ENCODE measurements at places on chromosomes 5 and 9.
A peak's percentile ranks its signal among the peaks of the same experiment; 100 is the strongest.

- DNase-seq = no peak
Observed at GRCh38 chr5:38666668-38667498, 110.4 kb upstream of the LIFR start.

GRCh38 chr5:155101697-155102096, 88.1 kb downstream of the KIF4B start:
- no peak for DNase-seq

DNA sequence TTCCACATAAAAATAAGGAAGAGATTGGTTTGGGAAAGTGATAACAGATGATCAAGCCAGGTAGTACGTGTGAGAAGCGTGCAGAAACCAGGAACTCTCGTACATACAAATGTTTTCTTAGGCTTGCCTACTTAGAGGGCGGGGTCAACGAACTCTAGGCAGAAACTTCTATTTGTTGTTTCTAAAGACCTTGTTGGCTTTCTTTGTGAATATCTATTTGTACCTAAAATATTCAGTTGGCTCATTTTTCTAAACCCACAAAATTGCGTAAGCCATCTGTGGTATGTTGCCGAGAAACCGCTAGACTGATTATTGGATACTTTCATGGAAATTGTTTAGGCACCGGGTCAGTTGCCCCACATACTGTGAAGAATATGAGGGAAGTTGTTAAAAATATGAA, 458.5 kb downstream of the MAT2B start:
- DNase-seq = no peak

DNA sequence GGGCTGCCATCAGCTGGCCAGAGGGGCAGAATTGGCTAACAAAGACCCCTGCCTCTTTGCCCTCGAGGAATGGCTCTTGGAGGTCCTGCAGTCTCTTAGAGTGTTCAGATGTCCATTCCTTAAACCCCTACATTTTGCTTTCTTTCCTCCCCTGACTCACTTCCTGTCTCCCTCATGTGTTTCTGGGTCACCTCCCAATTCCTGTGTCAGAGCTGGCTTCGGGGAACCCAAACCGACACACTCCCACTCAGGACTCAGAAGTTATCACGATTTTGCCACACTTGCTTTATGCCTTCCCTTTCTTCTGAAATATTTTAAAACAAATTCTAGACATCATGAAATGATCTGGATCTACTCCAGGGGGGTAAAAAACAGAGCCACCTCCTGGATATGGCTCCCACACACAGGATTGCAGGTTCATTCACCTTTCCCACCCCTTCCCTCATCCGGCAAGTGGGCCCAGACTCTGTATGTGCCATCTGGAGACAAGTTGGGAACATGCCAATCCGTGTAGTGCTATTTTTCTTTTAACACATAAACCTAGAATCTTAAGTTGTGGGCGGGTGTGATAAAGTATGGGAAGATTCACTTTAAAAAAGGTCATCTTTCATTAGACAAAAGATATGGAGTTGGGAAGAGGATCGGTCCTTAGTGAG, 145.7 kb downstream of the NXNL2 start:
- DNase-seq = no peak

GRCh38 chr5:26883375-26883774, 155.0 kb downstream of the CDH9 start:
- no peak for DNase-seq

DNA sequence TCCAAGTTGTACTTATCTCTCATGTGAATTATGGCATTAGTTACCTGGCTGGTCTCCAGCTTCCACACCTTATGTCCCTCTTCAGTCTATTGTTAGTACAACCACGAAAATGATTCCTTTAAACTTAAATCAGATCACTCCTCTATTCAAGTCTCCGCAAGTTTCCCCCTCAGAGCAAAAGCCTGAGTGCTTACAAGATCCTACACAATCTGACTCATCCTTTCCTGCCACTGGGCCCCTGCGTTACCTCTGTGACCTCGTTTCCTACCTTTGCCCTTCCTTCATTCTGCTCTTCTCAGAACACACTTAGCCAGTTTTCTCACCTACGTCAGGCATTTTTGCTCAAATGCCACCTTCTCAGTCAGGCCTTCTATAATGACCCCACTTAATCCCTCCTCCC, 45.1 kb upstream of the GLIS3 start:
- DNase-seq = peak; percentile 6

DNA sequence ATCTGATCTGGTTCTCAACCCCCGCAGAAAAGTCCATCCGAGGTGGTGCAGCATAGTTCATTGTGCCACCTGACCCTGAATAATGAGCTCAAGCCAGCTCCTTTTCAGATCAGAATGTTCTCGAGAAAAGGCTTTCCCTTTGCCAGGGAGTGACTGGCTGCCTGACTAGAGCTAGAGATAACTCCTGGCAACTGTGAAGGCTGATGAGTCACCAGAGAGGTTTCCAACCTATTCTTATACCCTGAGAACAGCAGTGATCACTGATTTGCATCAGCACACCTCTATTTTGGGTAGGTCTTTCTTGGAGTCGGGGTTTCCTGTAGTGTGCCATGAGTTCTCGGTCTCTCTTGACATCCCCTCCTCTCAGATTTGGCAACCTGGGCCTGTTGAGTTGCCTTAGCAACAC, 127.9 kb downstream of the PIK3R1 start:
- peak; percentile 48 for DNase-seq

GRCh38 chr5:138949988-138950387, 74.9 kb upstream of the LRRTM2 start:
- DNase-seq = no peak

- DNase-seq = no peak
Observed at GRCh38 chr9:2059274-2059929, 44.3 kb downstream of the SMARCA2 start.

DNA sequence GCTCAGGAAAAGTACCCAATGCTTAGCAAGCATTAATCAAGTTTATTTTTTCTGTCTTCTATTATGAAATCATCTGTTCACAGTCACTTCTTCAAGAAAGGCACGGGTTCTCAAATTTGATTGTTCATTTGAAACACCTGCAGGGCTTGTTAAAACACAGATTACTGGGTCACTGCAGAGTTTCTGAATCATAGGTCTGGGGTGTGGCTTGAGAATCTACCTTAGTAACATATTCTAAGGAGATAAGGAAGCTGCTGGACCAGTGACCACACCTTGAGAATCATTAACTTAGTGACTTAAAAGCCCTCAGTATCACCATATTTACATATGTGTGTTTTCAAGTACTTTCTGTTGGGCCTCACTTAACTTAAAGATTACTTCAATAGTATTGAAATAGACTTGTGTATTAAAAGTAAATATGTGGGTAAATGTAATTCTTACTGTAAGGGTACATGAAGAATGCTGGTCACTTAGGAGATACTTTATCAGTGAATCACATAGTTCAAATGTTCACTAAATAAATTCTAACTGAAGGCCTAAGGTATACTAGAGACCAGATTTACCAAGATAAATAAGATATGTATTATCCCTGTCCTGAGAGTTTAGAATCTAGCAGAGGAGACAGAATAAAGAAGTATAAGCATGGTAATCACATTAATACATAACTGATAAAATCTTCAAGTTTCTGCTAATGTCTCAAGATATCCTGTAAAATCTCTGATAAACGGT, 1342.1 kb upstream of the C9orf72 start:
- DNase-seq = no peak

- no peak for DNase-seq
Observed at GRCh38 chr9:37987467-37987981, 81.5 kb downstream of the SHB start.

DNA sequence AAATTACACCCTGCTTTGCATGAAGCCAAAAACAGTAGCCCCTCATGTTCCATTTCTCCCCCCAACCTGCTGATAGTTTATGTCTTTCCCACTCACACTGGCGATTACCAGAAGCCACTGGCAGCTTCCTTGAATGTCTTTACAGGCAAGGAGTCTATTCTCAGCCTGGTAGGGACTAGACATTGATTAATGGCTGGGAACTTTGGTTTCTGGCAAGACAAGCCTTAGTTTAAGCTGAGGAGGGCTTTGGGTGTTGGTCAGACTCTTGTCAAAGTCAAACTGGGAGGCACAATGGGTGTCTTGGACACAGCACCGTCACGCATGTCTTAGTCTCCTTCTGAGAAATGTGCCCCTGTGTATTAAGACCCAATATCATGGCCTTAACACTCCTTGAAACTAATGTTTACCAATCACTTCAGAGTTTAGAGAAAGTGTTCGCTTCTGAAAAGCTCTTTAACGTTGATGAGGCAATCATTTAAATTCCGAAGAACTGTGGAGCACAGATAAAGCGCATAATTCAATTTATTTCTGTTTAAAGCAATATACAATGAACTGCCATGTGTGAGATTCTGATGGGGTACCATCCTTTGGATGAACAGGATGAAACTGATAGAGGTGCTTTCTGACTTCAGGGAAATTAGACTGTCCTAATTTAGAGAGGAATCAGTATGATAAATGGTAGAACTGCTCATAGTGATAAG, 53.9 kb upstream of the CPEB4 start:
- no peak for DNase-seq

DNA sequence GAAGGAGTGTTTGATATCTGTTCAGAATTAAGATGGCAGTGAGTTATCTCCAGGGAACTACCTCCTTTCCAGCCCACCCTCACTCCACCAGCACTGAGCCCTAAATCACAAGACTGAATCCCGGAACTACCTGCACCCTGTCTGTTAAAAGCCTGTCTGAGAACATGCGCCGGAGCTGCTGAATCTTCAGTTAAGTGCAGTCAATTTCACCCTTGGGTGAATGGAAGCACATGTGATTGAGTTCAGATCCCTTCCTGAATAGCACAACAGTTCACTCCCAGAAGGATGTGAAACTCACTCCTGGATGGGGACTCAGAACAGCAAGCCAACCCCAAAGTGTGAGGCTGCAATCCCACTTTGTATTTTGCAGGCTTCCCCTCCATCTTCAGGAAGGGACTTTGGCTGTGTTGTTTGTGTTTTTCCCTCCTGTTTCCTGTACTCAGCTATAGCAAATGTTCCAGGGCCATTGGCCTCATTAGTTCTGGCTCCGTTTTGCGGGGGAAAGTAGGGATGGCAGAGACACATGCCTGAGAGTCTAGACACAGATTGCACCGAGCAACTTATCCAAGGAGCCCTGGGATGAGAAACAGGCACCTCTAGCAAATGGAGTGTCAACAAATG, 43.4 kb downstream of the DPYSL3 start:
- DNase-seq = no peak

- DNase-seq = no peak
Observed at GRCh38 chr9:3455717-3456116, 70.1 kb downstream of the RFX3 start.

DNA sequence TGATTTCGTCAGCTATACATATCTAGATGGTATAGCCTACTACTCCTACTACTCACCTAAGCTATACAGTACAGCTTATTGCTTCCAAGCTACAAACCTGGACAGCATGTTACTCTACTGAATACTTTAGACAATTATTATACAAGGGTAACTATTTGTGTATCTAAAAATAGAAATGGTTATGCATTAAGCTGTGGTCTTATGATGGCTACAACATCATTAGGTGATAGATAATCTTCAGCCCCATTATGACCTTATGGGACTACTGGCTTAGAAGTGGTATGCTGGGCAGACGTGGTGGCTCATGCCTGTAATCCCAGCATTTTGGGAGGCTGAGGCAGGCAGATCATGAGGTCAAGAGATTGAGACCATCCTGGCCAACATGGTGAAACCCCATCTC, 40.2 kb downstream of the CERT1 start:
- no peak for DNase-seq

DNA sequence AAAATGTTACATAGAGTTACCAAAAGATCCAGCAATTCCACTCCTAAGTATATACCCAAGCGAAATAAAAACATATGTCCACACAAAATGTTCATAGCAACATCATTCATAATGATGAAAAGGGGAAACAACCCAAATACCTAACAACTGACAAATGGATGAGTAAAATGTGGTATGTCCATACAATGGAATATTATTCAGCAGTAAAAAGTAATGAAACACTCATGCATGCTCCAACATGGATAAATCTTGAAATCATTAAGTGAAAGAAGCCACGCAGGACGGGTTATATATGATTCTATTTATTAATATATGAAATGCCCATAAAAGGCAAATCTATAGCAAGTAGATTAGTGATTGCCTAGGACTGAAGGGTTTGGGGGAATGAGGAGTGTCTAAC, 6.0 kb downstream of the DENND1A start:
- DNase-seq = no peak

GRCh38 chr5:53479590-53480415, 626 bp upstream of the FST start:
- DNase-seq = peak; percentile 6

- no peak for DNase-seq
Observed at GRCh38 chr5:82234885-82235284, 43.3 kb downstream of the RPS23 start.

GRCh38 chr5:167730121-167730520, 561.3 kb upstream of the WWC1 start:
- no peak for DNase-seq

DNA sequence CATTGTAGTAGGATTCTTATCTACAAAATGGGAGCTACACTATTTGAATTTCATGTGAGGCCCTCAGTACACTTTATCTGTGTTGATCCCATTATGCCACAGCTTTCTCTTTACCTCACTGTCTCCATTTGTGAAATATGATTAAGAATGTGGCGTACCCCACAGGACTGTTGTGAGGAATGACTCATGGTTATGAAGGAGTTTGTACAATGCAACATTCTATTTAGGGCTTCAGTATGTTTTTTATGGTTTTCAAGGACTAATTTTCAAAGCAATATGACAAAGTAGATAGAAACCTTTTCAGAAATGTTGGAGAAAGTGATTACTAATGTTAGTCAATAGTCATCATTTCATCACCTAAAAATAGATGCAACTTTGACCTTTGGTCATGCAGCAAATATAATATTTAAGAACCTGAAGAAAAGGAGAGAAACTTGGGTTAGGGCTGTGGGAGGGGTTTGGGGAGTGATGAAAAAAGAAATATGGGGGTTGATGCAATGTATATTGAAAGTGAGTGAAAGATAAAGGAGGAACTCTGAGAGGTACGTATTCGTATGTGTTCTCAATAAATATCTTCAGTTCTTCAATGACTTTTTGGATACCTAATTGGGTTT, 53.7 kb upstream of the PIP5K1B start:
- no peak for DNase-seq

DNA sequence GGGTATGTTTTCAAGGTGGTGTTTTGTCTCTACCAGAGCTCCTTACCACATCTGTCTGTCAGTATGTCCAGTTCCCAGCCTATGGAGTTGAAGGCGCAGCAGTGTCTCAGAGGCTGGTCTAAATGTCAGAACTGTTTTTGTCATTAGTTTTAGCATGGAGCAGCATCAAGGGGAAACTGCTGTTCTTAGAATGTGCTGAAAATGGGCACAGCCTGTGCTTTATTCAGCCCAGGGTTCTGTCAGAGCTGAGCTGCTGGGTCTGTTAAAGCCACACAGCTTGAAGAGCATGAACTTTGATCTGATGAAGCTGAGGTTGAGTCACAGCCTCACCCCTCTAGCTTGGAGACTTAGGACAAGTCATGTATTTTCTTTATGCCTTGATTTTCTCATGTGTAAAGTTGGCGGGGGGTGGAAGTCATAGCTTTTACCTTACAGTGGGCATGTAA, 71.9 kb downstream of the RALGPS1 start:
- peak; percentile 65 for DNase-seq

DNA sequence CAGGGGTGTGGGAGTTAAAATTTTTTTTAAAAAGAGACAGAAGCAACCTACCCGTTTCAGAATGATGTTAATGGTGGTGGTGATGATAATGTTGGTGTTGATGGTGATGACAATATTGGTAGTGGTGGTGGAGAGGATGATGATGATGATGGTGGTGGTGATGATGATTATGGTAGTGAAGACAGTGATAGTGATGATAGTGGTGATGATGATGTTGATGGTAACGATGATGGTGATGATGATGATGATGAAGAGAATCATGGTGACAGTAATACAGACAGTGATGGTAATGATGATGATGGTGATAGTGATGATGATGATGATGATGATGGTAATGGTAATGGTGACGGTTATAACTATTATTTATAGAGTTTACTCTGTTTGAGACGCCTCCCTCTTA, 117.6 kb downstream of the ICE1 start:
- no peak for DNase-seq

All from CD4-positive, alpha-beta T cell treated with Interleukin-2 at 100 ng/mL for 4 hours (primary cell).